ENCODE measurements at places on chromosomes 6 and 20.

GRCh38 chr6:72676995-72677394, 55.1 kb downstream of the KCNQ5 start:
- no peak for DNase-seq
- H3K4me1 ChIP-seq, result no peaks in the 10 kb centered on the region
- no peaks in the 10 kb centered on the region for H3K27me3 ChIP-seq
- no peak overlapping the region for H3K27ac ChIP-seq
- H3K4me3 ChIP-seq, result no peak overlapping the region
- H3K36me3 ChIP-seq, result no peaks in the 10 kb centered on the region

GRCh38 chr6:52649536-52650160, 21.3 kb upstream of the TMEM14A start:
- no peak overlapping the region for H3K4me3 ChIP-seq
- DNase-seq, result no peak
- no peaks in the 10 kb centered on the region for H3K36me3 ChIP-seq
- no peak overlapping the region for H3K27ac ChIP-seq

DNA sequence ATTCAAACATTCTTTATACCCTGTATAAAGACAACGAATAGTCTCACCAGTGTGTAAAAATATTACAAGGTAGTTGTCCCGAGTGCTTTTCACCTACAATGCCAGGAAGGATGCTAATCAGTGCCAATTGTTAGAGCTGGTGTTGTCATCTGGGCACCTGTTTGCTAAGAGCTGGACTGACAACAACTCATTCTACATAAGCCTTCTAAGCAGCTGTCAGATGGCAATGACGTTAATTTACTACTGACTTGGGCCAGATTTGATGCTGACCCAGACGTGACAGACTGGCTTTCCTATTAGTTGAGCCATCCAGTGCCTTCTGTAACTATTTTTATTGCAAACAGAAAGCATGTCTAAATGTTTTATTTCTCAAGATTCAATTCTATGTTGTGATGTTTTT, 355.2 kb downstream of the ADGRB3 start:
- no peak for DNase-seq
- no peak overlapping the region for H3K27ac ChIP-seq
- no peaks in the 10 kb centered on the region for H3K36me3 ChIP-seq
- no peaks in the 10 kb centered on the region for H3K27me3 ChIP-seq

GRCh38 chr20:49507741-49508434, 25.4 kb upstream of the KCNB1 start:
- no peak overlapping the region for H3K27ac ChIP-seq
- H3K4me3 ChIP-seq, result no peak overlapping the region
- H3K4me1 ChIP-seq, result no peaks in the 10 kb centered on the region
- H3K27me3 ChIP-seq, result no peaks in the 10 kb centered on the region
- no peak for DNase-seq
- H3K36me3 ChIP-seq, result no peaks in the 10 kb centered on the region

GRCh38 chr20:51434580-51435247, 107.8 kb downstream of the NFATC2 start:
- H3K4me1 ChIP-seq, result peaks cover 10% of the 10 kb centered on the region
- H3K27me3 ChIP-seq, result no peaks in the 10 kb centered on the region
- peak; percentile 41 for DNase-seq
- H3K27ac ChIP-seq, result no peak overlapping the region
- H3K4me3 ChIP-seq, result no peak overlapping the region

GRCh38 chr20:32743237-32744112, at the start of gene COMMD7:
TSS of gene COMMD7 (minus strand) at chr20:32743467. CDS start at chr20:32743391, 76 bp downstream.
- peak within 1 kb of the TSS; percentile 81 for H3K27ac ChIP-seq
- H3K36me3 ChIP-seq, result no peaks in the 10 kb centered on the region
- H3K27me3 ChIP-seq, result no peaks in the 10 kb centered on the region

- H3K4me3 ChIP-seq, result no peak overlapping the region
- H3K36me3 ChIP-seq, result no peaks in the 10 kb centered on the region
- H3K4me1 ChIP-seq, result no peaks in the 10 kb centered on the region
- H3K27me3 ChIP-seq, result no peaks in the 10 kb centered on the region
Measured at GRCh38 chr20:37972256-37973058, 60.8 kb downstream of the TTI1 start.

GRCh38 chr6:119501798-119502483, 152.4 kb upstream of the MAN1A1 start:
- no peaks in the 10 kb centered on the region for H3K27me3 ChIP-seq
- no peak overlapping the region for H3K27ac ChIP-seq
- no peak overlapping the region for H3K4me3 ChIP-seq
- H3K36me3 ChIP-seq, result no peaks in the 10 kb centered on the region

GRCh38 chr6:85004361-85004995, 240.1 kb upstream of the TBX18 start:
- H3K27ac ChIP-seq, result no peak overlapping the region
- H3K36me3 ChIP-seq, result no peaks in the 10 kb centered on the region
- no peaks in the 10 kb centered on the region for H3K4me1 ChIP-seq

GRCh38 chr20:18223409-18223808, 64.9 kb upstream of the ZNF133 start:
- no peaks in the 10 kb centered on the region for H3K27me3 ChIP-seq
- H3K4me1 ChIP-seq, result no peaks in the 10 kb centered on the region
- no peak overlapping the region for H3K4me3 ChIP-seq
- H3K27ac ChIP-seq, result no peak overlapping the region
- H3K36me3 ChIP-seq, result no peaks in the 10 kb centered on the region

GRCh38 chr20:53330601-53331140, 263.0 kb downstream of the ZNF217 start:
- H3K4me1 ChIP-seq, result no peaks in the 10 kb centered on the region
- no peak overlapping the region for H3K4me3 ChIP-seq
- no peak for DNase-seq
- H3K36me3 ChIP-seq, result no peaks in the 10 kb centered on the region
- H3K27ac ChIP-seq, result no peak overlapping the region

- no peak for DNase-seq
- no peaks in the 10 kb centered on the region for H3K27me3 ChIP-seq
- H3K27ac ChIP-seq, result no peak overlapping the region
- H3K36me3 ChIP-seq, result no peaks in the 10 kb centered on the region
- H3K4me1 ChIP-seq, result no peaks in the 10 kb centered on the region
Measured at GRCh38 chr6:114053791-114054190, 82.8 kb upstream of the HDAC2 start.

GRCh38 chr20:957544-957943, 41.4 kb upstream of the ANGPT4 start:
- no peak for DNase-seq
- H3K4me3 ChIP-seq, result no peak overlapping the region
- H3K27me3 ChIP-seq, result no peaks in the 10 kb centered on the region

GRCh38 chr20:54139188-54139587, 34.6 kb downstream of the CYP24A1 start:
- no peak overlapping the region for H3K4me3 ChIP-seq
- no peak overlapping the region for H3K27ac ChIP-seq
- DNase-seq, result no peak
- H3K36me3 ChIP-seq, result no peaks in the 10 kb centered on the region
- H3K4me1 ChIP-seq, result no peaks in the 10 kb centered on the region

DNA sequence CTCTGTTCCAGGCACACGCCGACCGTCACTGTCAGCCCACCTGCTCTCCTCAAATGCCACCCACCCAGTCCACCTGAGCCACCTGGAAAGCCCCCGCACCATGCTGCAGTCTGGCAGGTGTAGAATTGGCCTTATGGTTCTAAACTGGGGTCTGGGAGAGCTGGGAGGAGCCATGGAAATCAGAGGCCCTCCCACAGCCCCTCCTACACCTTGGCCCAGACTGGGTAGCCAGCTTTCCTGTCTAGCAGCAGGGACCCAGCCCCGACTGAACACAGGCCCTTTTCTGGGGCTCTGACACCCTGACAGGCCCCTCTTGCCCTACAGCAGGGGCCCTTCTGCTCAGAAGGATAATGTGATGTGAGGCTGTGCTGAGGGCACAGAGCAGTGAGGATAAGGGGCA, 31.1 kb downstream of the LRFN2 start:
- no peak for DNase-seq
- H3K27me3 ChIP-seq, result no peaks in the 10 kb centered on the region
- no peak overlapping the region for H3K4me3 ChIP-seq
- H3K4me1 ChIP-seq, result no peaks in the 10 kb centered on the region
- H3K27ac ChIP-seq, result no peak overlapping the region

GRCh38 chr6:140355476-140355875, 981.0 kb upstream of the CITED2 start:
- H3K27me3 ChIP-seq, result no peaks in the 10 kb centered on the region
- no peaks in the 10 kb centered on the region for H3K4me1 ChIP-seq
- H3K27ac ChIP-seq, result no peak overlapping the region
- no peaks in the 10 kb centered on the region for H3K36me3 ChIP-seq
- no peak for DNase-seq
- H3K4me3 ChIP-seq, result no peak overlapping the region

DNA sequence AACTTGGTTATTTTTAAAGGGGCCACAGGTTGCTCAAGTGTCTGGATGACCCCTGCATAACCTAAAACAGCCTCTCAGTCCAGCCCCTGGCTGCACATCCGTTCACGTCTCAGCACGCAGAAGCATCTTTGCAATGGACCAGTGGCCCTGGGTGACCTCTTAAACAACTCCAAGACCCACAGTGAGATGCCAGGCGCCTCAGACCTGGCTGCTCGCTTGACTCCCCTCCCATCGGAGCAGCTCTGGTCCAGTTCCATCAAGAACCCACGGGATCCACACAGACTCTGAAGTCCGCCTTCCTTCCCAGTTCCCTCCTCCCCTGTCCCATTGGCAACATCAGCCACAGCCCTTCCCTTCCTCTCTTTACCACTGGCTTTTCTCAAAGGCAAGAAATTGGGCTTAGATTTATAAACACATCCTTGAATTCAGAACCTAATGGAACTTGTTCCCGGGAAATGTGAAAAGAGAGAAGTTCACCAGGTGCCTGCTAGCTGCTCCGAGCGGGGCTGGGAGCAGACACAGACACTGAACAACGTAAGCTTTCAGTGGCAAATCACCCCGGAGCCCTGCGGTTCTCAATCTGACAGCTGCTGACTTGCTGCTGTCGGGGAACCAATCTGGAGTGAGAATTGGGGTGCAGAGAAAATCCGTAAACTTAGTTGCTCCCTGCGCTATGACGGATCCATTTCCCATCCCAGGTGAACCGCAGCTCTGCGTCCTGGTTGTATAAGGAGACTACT, 39.6 kb upstream of the MPC1 start:
- no peak overlapping the region for H3K4me3 ChIP-seq
- H3K4me1 ChIP-seq, result peaks cover 3% of the 10 kb centered on the region
- H3K27me3 ChIP-seq, result no peaks in the 10 kb centered on the region
- H3K27ac ChIP-seq, result no peak overlapping the region
- no peaks in the 10 kb centered on the region for H3K36me3 ChIP-seq
- DNase-seq, result no peak

DNA sequence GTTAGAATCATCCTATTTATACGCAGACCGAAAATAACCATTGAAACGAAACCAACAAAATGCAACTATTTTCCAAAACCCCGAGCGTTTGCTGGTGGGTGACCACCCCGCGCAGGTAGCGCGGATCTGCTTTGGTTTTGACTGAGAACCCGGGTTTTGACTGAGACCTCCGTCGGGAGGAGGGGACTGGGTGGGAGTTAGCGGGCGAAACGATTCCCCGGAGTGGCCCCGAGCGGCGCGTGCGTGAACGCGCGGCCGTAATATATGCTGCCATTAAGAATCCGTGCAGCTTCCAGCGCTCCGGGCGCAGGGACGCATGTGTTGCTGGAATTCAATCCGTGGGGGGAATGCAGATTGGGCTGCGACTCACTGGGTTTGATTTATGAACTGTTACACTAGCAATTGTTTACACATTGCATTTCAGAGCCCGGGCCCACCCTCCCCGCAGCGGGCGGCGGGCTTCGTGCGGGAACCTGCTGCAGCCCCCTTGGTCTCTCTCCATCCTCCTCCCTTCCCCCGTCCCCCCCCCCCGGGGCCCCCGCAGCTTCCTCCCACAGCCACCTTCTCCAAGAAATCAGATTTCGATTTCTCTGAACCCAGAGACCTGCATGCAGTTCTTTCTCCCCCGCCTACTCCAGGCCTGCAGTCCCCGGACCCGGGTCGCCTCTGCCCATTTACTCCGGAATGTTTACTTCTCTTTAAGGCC, 9.9 kb downstream of the NRN1 start:
- no peak for DNase-seq
- H3K36me3 ChIP-seq, result no peaks in the 10 kb centered on the region
- peaks cover 53% of the 10 kb centered on the region for H3K4me1 ChIP-seq
- peak overlapping the region; percentile 33 for H3K27ac ChIP-seq
- peak overlapping the region; percentile 79 for H3K4me3 ChIP-seq

GRCh38 chr20:63268671-63269439, 3.8 kb upstream of the ARFGAP1 start:
- no peaks in the 10 kb centered on the region for H3K27me3 ChIP-seq
- H3K4me1 ChIP-seq, result peaks cover 13% of the 10 kb centered on the region
- H3K27ac ChIP-seq, result no peak overlapping the region
- no peak overlapping the region for H3K4me3 ChIP-seq
- H3K36me3 ChIP-seq, result no peaks in the 10 kb centered on the region

- no peak overlapping the region for H3K4me3 ChIP-seq
- peaks cover 54% of the 10 kb centered on the region for H3K27me3 ChIP-seq
- no peak overlapping the region for H3K27ac ChIP-seq
- H3K36me3 ChIP-seq, result no peaks in the 10 kb centered on the region
- H3K4me1 ChIP-seq, result no peaks in the 10 kb centered on the region
Measured at GRCh38 chr20:59402681-59403080, 102.3 kb downstream of the EDN3 start.

DNA sequence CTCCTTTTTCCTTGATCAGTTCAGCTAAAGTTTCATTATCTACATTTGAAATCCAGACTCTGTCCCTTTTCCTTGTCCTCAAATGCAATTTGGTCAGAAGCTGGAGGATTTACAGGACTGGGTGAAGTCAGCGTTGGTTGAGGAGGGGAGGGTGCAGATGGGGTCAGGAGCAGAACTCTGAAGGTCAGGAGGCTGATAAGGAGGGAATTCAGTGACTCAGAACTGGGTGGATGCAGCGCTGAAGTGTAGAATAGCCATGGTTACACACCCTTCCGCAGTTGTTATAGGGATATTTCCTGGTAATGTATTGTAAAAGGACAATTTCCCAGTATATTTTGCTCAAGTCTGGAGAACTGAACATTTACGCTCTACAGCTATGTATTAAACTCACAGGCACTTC, 133.1 kb upstream of the FOXA2 start:
- no peak overlapping the region for H3K27ac ChIP-seq
- no peaks in the 10 kb centered on the region for H3K36me3 ChIP-seq
- no peak for DNase-seq
- H3K4me3 ChIP-seq, result no peak overlapping the region
- H3K27me3 ChIP-seq, result no peaks in the 10 kb centered on the region

DNA sequence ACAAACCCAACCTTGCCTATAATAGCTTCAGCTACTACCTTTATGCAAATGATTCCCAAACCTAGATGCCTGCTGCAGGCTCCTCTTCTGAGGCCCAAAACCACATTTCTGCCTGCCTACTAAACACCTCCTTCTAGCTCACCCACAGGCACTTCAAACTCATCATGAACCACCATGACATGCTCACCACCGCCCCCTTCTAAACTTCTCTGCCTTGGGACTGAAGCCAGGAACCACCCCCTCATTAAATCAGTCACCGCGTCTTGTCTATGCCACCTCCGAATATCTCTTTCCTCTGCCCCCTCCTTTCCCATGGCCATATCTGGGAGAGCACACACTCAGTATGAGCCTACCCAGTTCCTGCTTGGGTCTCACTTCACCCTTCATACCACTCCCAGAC, 101.2 kb downstream of the SNAP25 start:
- no peak overlapping the region for H3K4me3 ChIP-seq
- no peaks in the 10 kb centered on the region for H3K27me3 ChIP-seq
- H3K27ac ChIP-seq, result no peak overlapping the region
- H3K4me1 ChIP-seq, result peaks cover 30% of the 10 kb centered on the region
- DNase-seq, result no peak

- no peak overlapping the region for H3K27ac ChIP-seq
- H3K27me3 ChIP-seq, result no peaks in the 10 kb centered on the region
- H3K4me1 ChIP-seq, result peaks cover 35% of the 10 kb centered on the region
- no peak for DNase-seq
- no peak overlapping the region for H3K4me3 ChIP-seq
- H3K36me3 ChIP-seq, result no peaks in the 10 kb centered on the region
Measured at GRCh38 chr6:14945461-14946185, 300.2 kb upstream of the JARID2 start.
